ENCODE measurements at places on chromosomes 1 and 21.

DNA sequence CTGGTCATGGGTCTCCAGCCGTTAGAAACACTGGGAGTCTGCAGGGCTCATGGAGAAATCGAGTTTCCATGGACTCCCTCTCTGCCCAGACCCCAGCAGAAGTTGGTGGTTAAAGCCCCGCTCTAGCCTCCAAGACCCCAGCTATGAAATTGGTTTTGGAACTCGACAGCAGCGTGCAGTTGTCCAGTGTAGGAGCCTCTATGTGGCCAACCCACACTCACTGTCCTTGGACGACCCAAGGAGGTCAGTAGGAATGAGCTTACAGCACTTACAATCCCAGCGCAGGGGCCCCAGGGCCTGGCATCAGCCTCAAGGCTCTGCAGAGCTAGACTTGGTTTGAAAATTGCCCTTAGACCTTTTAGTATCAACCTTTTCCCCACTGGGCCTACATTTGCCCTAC lies 3.2 kb upstream of the PRDM16 start:
- DNase-seq, result no peak

- DNase-seq, result no peak
Observed at GRCh38 chr1:230251644-230252191, 174.4 kb downstream of the PGBD5 start.

DNA sequence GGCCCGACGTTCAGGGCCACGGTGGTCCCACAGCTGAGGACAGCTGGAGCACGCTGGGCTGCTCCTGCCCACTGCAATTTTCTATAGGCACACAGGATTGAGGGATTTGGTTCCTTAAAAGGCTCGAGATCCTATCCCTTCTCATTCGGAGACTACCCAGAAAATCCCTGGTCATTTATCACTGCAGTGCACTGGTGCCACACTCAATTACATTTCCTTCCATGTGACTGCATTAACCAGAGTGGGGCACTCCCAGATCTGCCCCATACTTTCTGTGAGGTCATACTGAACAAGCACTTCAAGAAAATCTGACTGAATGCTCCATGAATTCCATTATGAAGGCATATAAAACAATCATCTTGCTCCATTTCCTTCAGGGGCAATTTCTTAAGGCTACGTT lies 49.8 kb upstream of the KCNE1 start:
- no peak for DNase-seq

- no peak for DNase-seq
Observed at GRCh38 chr1:198677871-198678270, 39.0 kb downstream of the PTPRC start.

DNA sequence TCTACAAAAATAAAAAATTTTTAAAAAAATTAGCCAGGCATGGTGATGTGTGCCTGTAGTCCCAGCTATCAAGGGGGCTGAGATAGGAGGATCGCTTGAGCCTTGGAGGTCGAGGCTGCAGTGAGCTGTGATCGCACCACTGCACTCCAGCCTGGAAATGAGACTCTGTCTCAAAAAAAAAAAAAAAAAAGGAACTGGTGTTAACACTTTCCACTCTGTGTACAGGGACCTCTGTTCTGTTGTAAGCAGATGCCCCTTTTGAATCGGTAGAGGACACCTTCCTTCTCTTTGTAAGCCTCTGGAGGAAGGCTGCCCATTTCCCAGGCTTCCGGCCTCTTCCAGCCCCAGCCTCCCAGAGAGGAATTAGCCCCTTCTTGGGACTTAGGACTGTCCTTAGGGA lies 7.3 kb upstream of the C1orf210 start:
- DNase-seq, result no peak

DNA sequence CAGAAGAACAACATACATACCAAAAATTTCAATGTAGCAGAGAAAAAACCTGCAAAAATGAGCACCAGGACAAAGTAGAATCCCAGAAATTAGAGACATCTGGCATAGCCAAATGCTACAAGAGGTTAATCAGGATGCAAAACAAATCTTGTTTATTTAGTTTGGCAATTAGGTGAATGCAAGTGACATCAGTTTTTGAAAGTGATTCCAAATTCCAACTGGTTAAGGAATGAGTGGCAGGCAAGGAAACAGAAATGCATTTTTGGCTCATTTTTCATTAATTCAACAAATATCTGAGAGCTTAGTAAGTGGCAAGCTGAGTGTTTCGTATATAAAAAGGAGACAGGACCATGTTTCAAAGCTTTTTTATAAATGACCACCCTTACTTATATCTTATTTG lies 21.3 kb downstream of the SCAF4 start:
- peak; percentile 78 for DNase-seq

- DNase-seq, result peak; percentile 46
Observed at GRCh38 chr1:93021539-93022134, 57.4 kb upstream of the MTF2 start.

GRCh38 chr1:234518876-234519275 lies 39.9 kb upstream of the TARBP1 start:
- DNase-seq, result no peak

GRCh38 chr1:41844255-41844654 lies 74.5 kb downstream of the HIVEP3 start:
- DNase-seq, result no peak

- no peak for DNase-seq
Observed at GRCh38 chr1:58082596-58082995, 463.9 kb downstream of the OMA1 start.

DNA sequence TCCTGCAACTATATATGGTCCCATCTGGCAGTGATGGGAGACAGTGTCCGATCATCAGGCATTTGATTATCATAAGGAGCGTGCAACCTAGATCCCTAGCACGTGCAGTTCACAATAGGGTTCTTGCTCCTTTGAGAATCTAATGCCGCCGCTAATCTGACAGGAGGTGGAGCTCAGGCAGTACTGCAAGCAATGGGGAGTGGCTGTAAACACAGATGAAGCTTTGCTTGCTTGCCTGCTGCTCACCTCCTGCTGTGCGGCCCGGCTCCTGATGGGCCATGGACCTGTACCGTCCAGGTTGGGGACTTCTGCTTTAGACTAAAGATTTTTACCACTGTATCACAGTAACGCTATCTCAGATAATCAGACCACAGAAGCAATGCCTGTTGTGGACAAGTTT lies 63.8 kb downstream of the TGFB2 start:
- DNase-seq, result no peak

DNA sequence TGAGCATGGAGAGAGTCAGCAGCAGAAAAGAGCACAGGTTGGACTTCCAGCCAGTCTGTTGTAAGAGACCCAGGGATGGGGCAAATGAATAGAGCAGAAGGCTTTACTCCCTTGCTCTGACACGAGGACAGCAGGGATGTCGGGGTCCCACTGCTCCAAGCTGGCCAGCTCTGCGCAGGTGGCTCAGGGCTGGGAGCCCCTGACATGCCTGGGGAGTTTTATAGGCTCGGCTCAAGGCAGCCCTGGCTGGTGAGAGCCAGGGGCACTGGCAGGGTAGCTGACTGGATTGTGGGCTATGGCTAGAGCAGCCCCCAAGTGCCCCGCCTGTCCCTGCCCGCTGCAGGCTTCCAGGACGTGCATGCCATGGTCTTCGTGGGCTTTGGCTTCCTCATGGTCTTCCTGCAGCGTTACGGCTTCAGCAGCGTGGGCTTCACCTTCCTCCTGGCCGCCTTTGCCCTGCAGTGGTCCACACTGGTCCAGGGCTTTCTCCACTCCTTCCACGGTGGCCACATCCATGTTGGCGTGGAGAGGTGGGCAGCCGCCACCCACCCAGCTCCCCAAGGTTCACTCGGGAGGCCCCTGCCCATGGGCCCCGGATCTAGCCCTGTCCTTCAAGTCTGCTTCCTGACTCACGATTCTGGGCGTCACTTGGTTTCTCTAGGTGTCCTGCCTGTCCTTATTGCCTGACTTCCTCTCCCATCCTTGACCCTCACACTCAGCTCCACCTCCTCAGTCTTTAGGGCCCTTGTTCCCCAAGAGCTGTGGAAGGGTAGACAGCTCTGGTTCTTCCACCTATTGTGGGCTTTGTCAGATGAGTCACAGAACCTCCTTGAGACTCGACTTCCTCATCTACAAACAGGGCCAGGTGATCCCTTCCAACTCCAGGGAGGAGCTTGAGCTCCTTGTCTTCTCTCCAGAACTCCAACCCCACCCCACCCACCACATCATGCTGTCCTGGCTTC lies 8.2 kb downstream of the RHBG start:
- no peak for DNase-seq

DNA sequence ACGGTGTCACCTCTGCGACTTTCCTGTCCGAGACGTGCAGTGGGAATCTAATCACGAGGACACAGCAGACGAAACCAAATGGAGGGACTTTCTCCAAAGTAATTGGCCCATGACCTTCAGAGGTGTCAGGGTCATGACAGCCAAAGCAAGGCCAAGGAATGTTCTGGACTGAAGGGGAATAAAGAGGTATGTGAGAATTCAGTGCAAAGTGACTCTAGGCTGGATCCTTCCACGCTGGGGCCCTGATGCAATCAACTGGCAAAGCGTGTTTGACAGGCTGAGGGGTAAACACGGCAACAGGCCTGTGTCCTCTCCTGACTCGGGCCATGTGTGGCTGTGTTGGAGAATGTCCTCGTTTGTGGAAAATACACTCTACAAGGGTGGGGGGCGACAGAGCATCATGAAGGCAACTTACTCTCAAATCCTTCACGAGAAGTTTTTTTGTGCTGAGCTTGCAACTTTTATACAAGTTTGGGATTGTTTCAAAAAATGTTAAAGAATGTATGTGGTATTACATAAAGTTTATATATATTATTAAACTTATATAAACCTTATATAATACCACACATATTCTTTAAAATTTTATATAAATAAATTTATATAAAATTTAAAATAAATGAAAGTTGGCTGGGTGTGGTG lies 1.7 kb downstream of the CFAP74 start:
- DNase-seq, result no peak

DNA sequence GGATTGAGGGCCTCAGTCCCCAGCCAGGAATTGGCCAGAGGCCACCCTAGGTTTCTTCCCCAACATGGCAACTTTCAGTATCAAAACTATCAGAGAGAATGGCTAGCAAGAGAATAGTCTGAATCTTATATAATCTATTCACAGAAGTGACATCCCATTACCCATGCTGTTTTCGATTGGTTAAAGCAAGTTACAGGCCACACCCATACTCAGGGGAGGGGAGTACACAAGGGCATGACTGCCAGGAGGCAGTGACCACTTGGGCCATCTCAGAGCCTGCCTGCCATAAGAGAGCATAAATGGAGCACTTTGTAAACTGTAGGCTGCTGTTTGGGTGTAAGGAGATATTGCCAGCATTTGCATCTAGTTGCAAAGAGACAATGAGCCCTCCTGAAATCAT lies 65.4 kb downstream of the FAM163A start:
- no peak for DNase-seq

Data from fibroblast of skin of right biceps (primary cell).